Aorta (tissue), 5 donors: ENCODE measurements at places on chromosomes 1 and 21. TPM values are rescaled to one million over a fixed set of nuclear protein-coding genes. Genes with fewer than 3 reads are reported as not detected.

FMO2 gene
- total RNA-seq = 183 TPM

DNA sequence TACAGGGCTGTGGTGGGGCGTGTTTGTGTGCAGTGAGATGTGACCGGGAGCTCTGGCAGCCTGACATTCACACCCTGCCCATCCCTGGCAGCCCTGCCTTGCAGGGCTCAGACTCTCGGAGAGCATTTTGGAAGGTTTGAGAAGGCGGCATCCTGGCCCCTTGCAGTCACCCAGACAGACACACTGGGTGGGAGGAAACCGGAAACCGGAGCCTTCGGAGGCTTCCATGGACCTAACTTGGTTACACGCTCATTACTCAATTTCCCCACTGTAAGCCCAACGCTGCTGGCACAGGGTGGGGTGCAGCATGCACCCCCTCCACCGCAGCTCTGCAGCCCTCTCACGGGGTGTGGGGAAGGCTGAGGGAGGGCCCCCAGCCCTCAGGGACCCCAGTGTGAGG lies 22.2 kb upstream of the RSPO1 start:
- DNase-seq = no peak

GRCh38 chr1:235642011-235642942 lies 7.3 kb downstream of the GNG4 start:
- DNase-seq = no peak

DNA sequence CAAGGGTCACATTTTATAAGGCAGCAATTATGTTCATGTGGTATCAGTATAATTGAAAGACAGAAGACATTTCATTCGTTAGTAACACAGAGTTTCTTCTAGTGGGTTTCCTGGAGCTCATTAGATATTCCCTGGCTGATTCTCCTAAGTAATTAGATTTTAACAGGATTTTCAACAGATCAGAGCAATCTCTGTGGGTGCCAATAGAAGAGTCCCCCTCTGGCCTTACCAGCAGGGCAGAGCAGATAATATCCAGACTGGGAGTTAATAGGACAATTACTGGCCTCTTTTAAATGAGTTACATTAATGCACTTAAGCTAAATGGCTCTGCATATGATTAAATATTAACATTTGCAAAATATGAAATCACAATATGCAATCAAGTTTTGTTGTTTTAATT lies 74.2 kb upstream of the FOXD3 start:
- no peak for DNase-seq

DNA sequence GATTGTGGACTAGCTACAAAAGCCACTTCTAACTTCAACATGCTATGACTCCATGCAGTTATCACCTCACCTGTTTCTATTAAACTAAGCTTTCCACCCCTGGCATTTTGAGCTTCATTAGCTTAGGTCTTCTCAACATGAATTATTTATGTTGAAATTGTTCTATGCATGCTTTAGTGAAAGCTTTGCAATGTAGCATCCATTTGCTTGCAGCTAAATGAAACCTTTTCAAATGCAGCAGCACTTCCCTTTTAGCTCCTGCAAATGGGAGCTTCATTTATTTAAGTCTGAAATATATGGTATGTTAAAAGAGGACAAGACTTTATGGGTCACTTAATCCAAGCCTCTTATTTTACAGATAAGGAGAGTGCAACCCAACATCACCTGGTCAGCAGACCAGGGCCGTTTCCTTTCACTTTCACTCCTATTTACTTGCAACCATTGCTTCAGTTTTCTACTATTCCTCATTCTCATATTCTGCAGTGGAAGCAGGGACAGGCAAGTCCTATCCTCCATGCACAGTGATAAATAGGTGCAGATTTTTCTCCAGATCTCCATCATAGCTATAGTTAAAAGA lies 56.4 kb upstream of the SAMSN1 start:
- no peak for DNase-seq

- DNase-seq = no peak
Measured at GRCh38 chr1:184283999-184284398, 102.8 kb upstream of the C1orf21 start.

GRCh38 chr1:54835131-54835898 lies 34.2 kb upstream of the TTC22 start:
- no peak for DNase-seq

GRCh38 chr1:149995927-149996326 lies 14.6 kb downstream of the OTUD7B start:
- DNase-seq = no peak

DNA sequence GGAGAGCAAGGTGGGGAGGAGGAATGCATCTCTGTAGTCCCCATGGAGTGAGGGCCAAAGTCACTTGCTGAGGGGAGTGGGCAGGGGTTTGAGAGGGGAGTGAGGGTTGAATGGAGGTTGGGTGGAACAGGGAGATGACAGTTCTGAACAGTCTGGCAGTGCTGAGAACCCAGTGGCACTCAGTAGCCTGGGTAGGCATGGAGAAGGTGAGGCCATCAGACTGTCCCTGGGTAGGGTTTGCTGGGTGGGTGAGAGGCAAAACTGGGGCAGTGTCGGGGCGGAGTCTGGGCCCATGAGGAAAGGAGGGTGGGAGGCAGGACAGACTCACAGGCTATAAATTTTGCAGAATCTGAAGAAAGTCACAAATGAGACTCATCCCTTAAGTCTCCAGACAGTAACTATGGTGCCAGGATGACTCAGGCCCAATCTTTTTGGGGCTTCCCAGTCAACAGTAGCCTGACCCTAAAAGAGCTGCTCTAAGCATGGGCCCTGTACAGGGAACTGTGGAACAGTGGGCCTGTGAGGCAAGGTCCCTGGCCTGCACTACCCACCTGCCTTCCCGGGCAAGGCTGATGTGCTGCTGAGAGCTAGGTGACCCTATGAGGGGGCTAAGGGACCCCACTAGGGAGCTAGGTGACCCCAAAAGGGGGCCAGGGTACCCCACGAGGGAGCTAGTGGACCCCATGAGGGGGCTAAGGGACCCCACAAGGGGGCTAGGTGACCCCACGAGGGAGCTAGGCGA lies 51.0 kb upstream of the DMRTB1 start:
- DNase-seq = no peak
